ENCODE measurements at places on chromosomes 7 and 10.
A peak's percentile ranks its signal among the peaks of the same experiment; 100 is the strongest.

DNA sequence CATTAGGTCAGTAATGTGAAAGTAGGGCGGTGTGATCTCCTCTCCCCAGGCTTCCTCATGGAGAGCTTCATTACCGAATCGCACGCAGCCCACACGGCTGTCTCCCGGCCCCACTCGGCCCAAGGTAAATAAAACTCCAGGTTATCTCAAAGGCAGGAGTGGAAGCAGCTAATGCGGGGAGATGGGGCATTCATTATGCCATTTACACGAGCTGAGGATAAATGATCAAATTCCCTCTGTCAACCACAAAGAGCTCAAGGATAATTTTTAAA, 93.5 kb downstream of the ADARB2 start:
- DNase-seq, result no peak

DNA sequence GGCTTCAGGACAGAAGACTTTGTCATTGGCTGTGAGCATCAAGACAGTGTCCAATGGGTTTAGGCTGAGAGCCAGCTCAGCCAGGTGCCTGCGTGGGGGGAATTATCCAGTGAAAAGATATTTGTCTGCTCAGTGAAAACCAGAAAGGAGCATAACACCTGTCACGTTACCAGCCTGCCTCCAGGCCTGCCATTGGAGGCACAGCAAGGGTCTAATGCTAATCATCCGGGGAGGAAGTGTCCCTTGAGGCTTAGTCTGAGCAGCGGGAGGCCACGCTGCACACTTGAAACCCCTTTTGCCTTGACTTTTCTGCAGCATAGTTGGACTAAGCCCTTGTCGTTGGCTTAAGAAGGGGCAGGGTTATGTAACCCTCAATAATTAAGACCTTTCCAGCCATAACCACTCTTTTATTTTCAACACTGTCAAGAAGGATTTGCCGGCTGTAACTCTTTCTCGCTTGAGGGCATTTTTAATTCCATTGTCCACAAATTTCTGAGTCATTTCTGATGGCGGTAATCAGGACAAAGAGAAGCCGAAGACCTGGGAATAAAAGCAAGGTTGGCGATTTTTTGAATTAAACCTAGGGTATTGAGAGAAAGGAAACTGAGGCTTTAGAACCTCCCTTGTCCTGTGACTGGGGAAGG, 639.6 kb upstream of the FOXK1 start:
- DNase-seq, result no peak

DNA sequence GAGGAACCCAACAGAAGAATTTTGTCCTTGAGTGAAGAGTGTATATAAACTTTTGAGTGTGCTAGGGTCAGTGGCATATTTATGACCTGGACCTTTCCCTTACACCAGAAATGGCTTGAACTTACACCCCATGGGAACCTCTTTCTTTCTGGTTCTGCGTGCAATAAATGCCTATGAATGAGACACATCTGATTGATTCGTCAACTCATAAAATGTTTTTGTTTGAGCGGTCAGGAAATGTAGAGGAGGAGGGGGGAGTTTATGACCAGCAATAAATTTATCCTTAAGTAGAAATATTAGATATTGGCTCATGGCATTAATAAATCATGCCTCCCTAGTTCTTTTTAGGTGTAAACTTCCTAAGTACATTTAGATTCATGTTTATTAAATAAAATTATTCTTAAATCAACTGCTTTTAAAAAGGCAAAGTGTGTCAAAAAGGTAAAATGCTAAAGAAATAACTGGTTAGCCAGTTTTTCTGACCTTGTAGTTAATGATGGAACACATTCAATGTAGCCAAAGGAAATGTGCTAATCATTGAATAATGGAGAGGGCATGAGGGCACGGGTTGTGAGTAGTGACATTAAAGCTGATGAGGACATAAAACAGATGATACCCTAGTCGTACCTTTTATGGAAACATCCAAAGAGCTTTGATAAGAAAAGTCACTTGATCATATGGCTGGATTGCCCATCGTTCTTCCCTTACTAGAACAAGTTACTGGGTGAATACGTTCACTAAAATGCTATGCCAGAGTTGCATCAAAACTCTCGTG, 13.6 kb upstream of the NUP42 start:
- no peak for DNase-seq

DNA sequence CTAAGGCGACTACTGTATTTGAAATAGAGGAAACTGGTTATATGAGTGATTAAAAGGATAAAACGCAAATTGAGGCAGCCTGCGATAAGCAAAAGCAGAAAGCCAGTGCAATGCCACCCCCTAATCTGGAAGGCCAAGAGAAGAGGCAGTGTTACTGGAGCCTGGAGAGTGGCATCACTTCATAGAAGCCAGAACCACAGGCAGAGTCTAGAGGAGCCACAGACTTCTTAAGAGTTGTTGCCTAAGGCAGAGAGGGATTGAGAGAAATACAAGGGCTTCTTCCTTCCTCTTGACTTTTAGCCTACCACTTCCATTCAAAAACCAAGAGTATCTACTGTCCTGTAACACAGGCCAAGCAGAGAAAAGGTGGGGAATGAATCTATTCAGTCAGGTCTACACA, 94.9 kb upstream of the SKAP2 start:
- no peak for DNase-seq

DNA sequence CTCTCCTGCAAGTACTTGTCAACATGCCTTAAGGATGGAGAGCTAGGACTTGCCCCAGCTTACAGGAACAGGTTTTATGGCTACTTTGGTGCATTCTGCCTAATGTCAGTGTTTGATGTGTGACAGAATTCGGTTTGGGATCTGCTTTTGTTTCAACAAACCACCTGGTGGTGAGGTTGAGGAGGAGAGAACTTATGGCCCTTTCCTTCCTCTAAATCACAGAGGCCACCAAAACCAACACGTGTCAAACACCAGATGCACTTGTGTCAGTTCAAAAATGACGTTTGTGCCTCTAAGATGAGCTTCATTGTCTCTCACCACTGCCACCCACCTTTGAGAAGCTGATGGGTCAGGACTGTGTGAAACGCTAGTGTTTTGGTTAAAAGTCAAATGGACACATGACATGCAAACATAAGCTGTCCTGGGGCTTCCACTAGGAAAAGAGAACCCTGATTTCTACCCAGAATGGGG, 83.9 kb downstream of the OSBPL3 start:
- DNase-seq, result no peak

GRCh38 chr10:23065181-23065948, 30.0 kb upstream of the MSRB2 start:
- peak; percentile 36 for DNase-seq

- DNase-seq, result no peak
Observed at GRCh38 chr7:44438816-44439215, 51.6 kb downstream of the NUDCD3 start.

GRCh38 chr7:108415084-108415483, 41.2 kb downstream of the NRCAM start:
- no peak for DNase-seq

GRCh38 chr10:29202386-29202940, 86.4 kb upstream of the LYZL1 start:
- no peak for DNase-seq

DNA sequence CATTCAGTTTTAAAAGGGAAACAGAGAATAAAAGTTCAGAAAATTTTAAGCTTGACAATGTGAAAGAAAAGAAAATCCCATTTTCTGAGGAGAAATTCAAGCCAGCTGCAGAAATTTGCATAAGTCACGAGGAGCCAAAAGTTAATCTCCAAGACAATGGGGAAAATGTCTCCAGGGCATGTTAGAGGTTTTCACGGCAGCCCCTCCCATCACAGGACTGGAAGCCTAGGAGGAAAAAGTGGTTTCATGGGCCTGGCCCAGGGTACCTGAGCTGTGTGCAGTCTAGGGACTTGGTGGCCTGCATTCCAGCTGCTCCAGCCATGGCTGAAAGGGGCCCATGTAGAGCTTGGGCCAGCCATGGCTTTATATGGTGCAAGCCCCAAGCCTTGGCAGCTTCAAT, 59.6 kb upstream of the NXPH1 start:
- no peak for DNase-seq

GRCh38 chr7:30459591-30460245, 18.9 kb downstream of the NOD1 start:
- DNase-seq, result peak; percentile 10

DNA sequence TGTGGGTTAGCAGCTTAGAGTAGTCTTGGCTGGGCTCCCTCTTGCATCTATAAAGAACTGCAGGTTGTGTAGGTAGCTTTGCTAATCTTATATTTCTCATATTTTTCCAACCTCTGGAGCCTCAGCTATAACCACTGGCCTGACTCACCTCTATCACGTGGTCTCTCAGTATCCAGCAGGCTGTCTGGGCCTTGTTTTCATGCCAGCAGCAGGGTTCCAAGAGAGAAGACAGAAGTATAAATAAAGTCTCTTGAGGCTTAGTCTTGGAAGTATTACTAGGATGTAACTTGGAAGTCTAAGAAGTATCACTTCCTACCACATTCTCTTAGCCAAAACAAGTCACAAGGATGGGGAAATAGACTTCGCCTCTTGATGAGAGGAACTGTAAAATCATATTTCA, 73.3 kb downstream of the WIPF3 start:
- no peak for DNase-seq

DNA sequence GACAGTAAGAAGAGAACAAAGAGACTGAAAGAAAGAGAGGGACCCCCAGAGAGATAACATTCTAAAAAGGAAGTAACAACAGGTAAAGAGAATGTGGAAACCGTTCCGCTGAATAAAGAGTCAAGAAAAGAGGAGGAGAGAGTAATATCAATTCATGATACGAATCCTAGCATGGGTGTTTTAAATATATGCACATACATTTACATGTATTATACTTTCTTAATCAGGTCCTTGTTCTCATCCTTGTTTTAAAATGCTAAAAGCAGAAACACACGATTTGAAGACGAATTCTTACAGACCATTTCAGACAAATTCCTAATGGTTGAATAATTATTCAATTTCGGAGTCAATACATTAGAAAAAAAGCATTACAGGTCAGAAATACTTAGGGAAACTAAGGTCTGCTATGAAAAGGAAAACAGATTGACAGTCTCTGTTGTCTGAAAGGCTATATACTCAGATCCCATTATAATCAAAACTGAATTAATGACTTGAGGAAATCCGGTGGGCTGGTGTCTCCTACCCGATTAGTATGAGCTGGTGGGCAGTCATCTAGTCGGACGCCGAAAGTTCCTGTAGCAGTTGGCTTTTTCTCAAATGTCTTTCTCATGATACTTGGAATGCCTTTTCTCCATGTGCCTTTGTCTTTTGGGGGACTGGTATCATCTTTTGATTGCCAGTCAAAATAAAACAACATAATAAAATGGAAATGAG, 127.3 kb downstream of the ARHGAP21 start:
- no peak for DNase-seq

DNA sequence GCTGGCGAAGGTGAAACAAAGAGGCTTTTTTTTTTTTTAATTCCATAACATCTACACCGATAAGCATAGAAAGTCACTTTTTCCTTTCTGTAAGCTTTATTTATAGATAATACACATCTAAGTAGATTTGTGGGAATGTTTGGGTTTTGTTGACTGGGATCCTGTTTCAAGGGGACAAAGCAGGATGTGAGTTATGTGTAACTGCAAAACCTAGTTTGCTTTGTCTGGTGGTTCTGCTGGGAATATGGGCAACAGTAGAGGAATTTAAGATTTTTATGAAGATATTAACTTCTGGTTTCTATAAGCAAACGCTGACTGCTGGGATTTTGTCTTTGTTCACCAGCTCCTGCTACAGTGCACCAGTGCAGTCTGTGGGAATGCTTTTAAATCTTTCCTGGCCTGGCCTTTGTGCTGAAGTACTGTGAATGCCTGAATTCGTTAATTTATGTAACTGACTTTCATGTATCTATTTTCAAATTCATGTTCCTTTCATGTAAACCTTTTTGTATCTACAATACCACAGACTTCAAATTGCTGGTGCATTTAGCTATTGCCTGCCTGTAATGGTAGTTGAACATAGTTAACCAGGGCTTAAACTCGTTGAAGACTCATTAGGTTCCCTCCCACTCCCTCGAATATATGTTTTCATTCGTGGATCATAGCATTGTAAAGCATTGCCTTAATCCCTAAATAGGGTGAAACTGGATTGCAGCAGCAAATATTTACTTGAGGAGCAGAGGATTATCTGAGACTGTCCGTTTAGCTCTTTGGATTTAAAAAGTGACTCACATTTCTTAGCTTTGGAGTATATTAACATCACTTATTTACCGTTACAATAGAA, 1.5 kb downstream of the KLHL7 start:
- DNase-seq, result no peak

DNA sequence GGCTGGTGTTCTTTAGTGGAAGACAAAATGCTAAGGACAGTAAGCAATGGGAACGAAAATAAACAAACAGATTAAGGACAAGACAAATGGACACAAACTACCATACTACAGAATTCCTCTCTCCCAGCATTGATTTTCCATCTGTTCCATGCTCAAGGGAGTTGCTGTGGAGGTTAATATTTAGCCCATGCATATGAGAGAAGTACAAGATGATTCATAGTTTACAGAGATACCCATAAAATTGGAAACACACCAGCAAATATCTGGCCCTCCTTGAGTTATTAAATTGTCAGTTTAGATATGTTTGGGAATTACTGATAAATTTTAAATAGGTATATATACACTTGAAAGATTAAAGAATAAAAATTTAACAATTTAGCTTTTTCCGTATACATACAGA, 69.8 kb downstream of the GLI3 start:
- DNase-seq, result no peak

DNA sequence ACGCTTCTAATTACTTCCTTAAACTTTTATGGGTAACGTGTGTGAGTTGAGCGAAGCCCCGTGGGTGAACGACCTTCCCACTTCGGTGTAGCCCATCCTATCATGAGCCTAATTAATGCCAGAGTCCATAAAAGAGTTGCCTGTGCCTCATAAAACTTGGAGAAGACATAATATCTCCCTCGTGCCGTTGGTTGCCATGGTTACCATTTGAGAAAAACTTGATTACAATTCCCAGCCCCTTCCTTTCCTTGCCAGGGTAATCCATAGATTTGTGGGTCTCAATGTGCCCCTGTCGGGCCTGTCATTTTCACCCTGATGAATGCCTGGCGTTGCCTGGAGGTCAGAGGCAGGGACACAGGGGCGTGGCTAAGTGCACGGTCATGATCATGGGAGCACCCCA, 127.1 kb downstream of the GLRX3 start:
- no peak for DNase-seq

- no peak for DNase-seq
Observed at GRCh38 chr10:50392966-50393718, 141.8 kb upstream of the ASAH2 start.

DNA sequence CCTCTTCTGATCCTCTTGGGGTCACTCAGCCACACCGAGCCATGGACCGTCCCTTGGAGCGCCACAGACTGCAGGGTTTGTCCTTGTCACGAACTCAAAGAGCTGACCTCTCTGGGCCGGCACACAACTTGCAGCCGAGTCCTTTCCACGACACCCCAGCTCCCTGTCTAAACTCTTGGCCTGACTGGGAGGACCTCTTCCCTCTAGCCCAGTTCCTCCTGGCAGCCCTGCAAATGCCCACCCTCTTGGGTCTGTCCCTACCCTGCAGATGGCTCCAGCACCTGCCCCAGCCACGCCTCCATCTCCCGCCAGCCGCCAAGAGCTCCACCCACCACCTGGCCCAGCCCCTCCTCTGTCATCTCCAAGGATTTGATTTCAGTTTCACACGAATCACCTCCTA, 339.2 kb downstream of the DNAJB6 start:
- DNase-seq, result no peak

DNA sequence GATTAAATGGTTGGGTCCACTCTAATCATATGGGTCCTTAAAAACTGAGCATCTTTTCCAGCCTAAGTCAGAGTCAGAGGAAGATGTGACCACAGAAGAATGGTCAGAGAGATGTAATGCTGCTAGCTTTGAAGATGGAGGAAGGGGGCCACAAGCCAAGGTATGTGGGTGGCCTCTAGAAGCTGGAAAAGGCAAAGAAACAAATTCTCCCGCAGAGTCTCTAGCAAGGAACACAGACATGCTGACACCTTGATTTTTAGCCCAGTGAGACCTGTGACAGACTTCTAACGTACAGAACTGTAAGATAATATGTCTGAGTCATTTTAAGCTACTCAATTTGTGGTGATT, 1.5 kb upstream of the EXOC6 start:
- no peak for DNase-seq
